NCI-H2029 treated with DMSO at 0.1 percent for 48 hours (cell line): ENCODE measurements at places on chromosomes 1 and 21.

- DNase-seq = no peak
Observed at GRCh38 chr1:1212780-1213344, 1.1 kb downstream of the TNFRSF4 start.

DNA sequence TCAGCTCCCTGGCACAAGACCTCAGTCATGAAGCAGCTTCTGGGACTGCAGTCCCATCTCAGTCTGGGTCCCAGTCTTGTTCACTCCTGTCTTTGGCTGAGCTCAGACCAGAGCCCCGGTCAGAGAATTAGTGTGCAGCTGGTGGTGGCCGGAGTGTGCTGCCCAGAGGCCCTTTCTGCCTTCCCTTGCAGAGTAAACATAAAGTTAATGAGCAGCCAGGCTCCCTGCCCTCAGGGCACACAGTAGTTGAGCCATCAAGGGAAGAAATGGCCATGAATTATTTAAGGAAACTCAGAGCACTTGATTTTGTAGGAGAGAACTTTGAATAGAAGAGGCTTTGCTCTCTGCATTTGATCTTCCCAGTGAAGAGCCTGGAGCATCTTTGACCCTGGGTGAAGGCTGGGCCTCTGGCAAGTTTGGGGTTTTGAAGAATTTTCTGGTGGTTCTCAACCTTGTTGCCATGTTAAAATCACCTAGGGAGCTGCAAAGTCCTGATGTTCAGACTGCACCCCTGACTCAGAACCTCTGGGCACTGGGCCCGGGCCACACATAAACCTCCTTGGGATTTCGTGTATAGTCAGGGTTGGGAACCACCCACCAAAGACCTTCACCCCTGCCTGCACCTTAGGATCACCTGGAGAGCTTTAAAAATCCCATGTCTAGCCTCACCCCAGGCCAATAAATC is 26.4 kb upstream of the SELENON start:
- DNase-seq = no peak

DNA sequence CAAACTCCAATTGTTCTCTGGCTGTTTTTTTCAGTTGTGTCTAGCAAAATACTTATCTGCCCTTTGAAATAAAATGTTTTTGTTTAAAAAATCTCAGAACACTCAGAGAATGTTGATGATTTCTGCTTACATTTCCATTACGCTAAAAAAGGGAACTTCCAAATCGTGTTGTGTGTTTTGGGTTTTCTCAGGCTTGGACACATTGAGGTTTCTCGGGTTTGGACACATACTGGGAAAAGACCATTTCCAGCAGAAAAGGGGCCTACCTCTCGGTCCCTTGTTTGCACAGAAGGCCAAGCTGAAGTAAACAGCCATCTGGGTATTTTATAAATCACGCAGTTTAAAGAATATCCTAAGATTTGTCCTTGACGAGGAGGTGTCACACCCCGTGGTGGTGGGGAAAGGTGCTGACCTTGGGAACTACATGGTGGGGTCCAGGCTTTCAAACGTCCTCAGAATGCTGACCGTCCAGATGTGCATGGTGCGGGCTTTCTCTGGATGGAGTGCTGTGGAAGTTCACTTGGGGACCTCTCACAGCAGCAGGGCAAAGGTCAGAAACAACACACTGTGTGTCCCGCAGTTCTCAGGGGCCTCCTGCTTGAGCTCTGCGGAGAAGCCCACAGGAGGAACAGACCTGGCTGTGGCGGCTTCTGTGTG is 67.8 kb downstream of the SLC37A1 start:
- no peak for DNase-seq

DNA sequence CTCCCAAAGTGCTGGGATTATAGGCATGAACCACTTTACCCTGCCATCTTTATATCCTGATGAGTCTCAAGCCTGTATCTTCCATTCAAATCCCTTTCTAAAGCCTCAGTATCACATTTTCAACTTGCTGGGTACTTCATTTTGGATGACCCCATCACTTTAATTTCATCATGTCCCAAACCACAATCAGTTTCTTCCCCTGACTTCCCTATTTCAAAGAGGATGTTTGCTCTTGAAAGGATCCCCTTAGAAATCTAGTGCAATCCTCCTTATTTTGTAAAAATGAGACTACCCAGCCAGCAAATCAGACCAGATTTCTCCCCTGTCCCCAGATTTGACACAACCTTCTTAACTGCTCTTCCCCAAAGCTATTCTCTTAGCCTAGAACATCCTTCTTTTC is 7.0 kb upstream of the TRIT1 start:
- no peak for DNase-seq

DNA sequence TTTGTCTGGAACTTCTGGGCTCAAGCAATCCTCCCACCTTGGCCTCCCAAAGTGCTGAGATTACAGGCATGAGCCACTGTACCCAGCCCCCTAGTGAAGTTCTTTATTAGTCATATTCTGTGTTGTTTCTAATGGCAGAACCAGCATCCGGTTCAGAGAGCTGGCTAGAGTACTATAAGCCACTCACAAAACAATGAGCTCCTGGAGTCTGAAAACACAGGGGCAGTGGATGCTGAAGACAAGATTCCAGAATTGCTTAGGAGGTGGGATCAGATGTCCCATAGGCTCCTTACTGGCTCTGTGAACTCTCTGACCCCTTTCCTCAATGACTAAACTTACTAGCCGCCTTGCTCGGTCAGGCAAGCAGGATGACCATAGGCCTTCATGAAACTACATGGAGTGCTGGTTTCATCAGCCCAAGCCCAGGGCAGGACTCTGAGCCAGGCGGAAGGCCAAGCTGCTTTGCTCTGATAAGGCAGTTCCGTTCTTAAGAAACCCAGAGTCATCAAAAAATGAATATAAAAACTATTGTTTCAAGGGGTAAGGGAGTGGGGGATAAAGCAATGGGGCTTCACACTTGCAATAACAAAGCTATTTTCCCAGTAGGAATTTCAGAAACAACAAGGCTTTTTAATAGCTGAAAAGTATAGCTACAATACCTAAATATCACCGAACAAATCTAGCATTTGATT is 8.1 kb downstream of the MTHFR start:
- DNase-seq = no peak

GRCh38 chr1:197686231-197686630 is 89.0 kb downstream of the DENND1B start:
- no peak for DNase-seq

GRCh38 chr1:152577168-152577567 is 3.1 kb downstream of the LCE3D start:
- no peak for DNase-seq

- DNase-seq = no peak
Observed at GRCh38 chr1:65148548-65149350, 746 bp downstream of the AK4 start.

- DNase-seq = no peak
Observed at GRCh38 chr1:104266612-104267011, 516.9 kb downstream of the AMY1C start.

DNA sequence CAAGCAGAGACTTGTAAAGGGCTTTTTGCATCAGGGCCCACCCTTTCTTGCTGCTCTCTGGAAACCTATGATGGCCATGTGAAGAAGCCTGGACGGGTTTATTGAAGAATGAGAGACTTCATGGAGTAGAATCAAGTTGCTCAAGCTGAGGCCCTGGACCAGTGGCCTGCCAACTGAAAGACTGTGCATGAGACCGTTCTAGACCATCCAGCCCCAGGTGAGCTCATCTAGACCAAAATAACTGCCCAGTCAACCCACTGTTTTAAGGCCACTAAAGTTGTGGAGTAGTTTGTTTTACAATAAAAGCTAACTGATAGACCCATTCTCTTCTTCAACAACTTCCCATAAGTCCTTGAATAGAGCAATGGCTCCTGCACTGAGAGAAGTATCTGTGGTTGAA is 11.8 kb upstream of the ENAH start:
- DNase-seq = no peak

- DNase-seq = no peak
Observed at GRCh38 chr1:16173447-16174260, 17.8 kb upstream of the EPHA2 start.

GRCh38 chr1:81547261-81547911 is 253.3 kb upstream of the ADGRL2 start:
- DNase-seq = no peak
